ENCODE measurements at places on chromosomes 3 and 15. TPM values are rescaled to one million over a fixed set of nuclear protein-coding genes. Genes with fewer than 3 reads are reported as not detected.
A peak's percentile ranks its signal among the peaks of the same experiment; 100 is the strongest.

The PATL2 gene
- 55.2 TPM for total RNA-seq

The TGM4 gene
- not detected for total RNA-seq

The CPN2 gene
- not detected for total RNA-seq

DNA sequence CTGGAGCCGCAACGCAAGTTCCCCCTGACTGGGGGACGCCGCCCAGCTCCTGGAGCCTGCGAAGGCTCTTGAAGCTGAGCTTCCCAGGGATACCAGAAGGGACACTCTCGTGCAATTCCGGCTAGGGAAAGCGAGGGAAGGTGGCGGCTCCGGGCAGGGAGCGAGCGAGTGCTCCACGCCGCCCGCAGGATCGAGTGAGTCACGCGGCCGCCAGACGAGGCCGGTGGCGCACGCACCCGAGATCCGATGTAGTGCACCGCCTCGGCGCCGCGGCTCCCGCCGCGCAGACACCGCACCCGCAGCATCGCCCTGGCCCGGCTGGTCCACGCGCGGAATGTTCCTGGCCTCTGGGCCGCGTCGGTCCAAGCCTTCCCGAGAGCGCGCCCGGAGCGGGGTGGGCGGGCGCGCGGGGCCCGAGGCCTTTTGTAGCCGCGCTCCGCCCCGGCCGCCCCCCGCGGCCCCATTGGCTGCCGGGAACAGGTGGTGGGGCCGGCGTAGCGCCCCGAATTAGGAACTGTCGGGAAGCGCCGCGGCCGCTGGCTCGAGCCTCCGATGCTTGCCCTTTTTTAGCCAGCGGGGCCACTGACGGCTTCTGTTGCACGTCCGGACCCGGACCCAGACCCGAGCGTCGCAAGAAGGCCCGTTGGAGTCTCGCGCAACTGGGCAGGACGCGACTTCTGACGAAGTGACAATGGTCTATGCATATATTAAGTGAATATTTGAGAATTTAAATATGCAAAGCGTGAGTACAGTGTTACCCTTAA, at the start of gene GATM:
Gene GATM, minus strand, starts transcription at position 396 of the 764 bp plus-strand sequence. Its CDS starts 91 bp downstream, at position 305.
- H3K36me3 ChIP-seq: no peaks in the 10 kb centered on the region
- H3K4me3 ChIP-seq: peak within 1 kb of the TSS; percentile 76
- DNase-seq: peak; percentile 69
- H3K27me3 ChIP-seq: peaks cover 63% of the 10 kb centered on the region
- H3K27ac ChIP-seq: no peak within 1 kb of the TSS
- peaks cover 12% of the 10 kb centered on the region for H3K4me1 ChIP-seq

- no peak overlapping the region for H3K4me3 ChIP-seq
- no peaks in the 10 kb centered on the region for H3K36me3 ChIP-seq
- no peaks in the 10 kb centered on the region for H3K4me1 ChIP-seq
- no peaks in the 10 kb centered on the region for H3K27me3 ChIP-seq
- H3K27ac ChIP-seq: no peak overlapping the region
Measured at GRCh38 chr15:27796405-27797320, 302.5 kb downstream of the OCA2 start.

DNA sequence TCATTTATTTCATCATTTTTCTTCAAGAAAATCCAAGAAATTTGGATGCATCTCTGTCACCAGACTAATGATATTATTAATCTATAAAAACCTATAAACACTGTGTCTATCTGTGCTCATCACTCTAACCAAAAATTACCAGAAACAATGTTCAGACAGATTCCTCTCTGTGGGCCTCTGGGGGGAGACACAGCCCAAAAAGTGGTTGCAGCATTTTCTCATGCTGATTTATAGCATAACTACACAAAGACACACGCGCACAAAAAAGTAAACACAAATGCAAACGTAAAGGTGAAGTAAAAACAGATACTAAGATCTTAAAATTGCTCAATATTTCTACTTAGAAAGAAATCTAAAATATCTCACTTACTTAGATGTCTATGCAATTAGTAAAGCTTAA, 976.0 kb downstream of the GBE1 start:
- no peak overlapping the region for H3K27ac ChIP-seq
- no peak overlapping the region for H3K4me3 ChIP-seq
- H3K4me1 ChIP-seq: no peaks in the 10 kb centered on the region
- no peaks in the 10 kb centered on the region for H3K27me3 ChIP-seq

DNA sequence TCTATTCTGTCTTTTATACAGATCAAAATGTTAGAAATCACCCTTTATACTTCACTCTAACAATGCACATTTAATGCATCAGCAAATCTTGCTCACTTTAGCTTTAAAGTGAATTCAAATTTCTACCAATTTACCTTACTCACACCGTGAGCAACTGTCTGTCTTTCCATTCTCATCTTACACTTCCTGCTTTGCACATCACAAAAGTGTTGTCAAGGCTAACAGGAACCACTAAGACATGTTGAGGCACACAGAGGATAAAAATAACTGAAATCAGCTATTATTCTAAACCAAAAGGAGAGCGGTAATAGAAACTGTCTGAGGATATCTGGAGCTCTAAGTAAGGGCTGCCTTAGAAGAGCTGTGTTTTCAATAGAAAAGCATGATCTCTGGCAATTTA, 519.9 kb downstream of the ZBBX start:
- H3K27me3 ChIP-seq: no peaks in the 10 kb centered on the region
- no peak overlapping the region for H3K27ac ChIP-seq
- H3K36me3 ChIP-seq: no peaks in the 10 kb centered on the region
- H3K4me3 ChIP-seq: no peak overlapping the region

The SLC15A2 gene
- total RNA-seq: 1.8 TPM

GRCh38 chr3:195129644-195130492, 141.1 kb downstream of the XXYLT1 start:
- H3K4me3 ChIP-seq: no peak overlapping the region
- no peaks in the 10 kb centered on the region for H3K27me3 ChIP-seq
- DNase-seq: no peak
- peaks cover 2% of the 10 kb centered on the region for H3K36me3 ChIP-seq

The C15orf61 gene
- total RNA-seq: 7.6 TPM

DNA sequence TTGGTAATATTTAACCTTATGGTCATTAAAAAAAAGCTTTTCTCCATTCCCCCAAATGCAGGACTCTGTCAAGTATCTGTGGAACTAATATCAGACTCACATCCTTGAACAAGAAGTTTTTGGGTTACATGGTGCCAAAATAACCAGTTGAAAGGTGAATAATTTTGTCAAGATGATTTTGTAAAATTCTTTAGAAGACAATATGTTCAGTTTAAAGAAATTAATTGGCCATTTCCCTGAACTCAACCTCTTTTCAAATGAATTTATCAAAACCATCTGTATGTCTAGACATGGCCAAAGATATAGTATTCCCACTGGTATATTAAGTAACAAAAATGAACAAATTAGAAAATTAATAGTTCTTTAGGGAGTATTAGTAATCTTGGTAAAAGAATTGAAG, 280.5 kb downstream of the MBNL1 start:
- DNase-seq: no peak
- H3K4me3 ChIP-seq: no peak overlapping the region
- H3K4me1 ChIP-seq: no peaks in the 10 kb centered on the region
- H3K27me3 ChIP-seq: peaks cover 27% of the 10 kb centered on the region
- no peak overlapping the region for H3K27ac ChIP-seq

The PPP1R14D gene
- not detected for total RNA-seq

The TMIE gene
- total RNA-seq: 0.77 TPM

The GOLGA8S gene
- total RNA-seq: 1.2 TPM

The EOMES gene
- total RNA-seq: 35.5 TPM

DNA sequence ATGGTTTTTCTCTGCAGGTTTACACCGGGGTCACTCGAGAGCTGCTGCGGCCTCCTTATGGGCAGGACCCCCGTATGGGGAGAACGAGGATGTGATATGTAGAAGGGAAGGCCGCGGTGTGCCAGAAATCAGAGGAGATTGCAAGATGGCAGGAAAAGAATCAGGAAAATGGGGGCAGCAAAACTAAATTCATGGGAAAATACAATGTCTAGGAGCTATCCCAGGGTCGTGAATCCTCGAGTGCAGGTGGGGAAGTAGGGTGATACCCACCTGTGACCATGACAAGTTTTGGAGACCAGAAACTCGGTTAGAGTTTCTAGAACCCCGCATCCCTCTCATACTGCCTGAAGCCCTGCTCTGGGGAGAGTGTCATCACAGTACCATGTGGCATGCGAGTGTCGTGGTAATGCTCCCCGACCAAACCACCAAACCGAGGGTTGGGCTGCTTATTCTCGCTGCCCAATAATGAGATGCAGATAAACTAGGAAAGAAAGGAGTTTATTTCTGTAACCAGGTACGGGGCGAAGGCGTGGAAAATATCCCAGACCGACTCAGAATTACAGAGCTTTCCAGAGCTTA, 781 bp downstream of the TRNT1 start:
- peaks cover 25% of the 10 kb centered on the region for H3K4me1 ChIP-seq
- DNase-seq: peak; percentile 43
- H3K27ac ChIP-seq: peak overlapping the region; percentile 90
- H3K27me3 ChIP-seq: no peaks in the 10 kb centered on the region
- H3K4me3 ChIP-seq: peak overlapping the region; percentile 88

The C3orf22 gene
- not detected for total RNA-seq

GRCh38 chr15:88069561-88069960, 187.0 kb downstream of the NTRK3 start:
- H3K36me3 ChIP-seq: no peaks in the 10 kb centered on the region
- no peak overlapping the region for H3K27ac ChIP-seq
- no peak for DNase-seq
- no peaks in the 10 kb centered on the region for H3K4me1 ChIP-seq
- no peak overlapping the region for H3K4me3 ChIP-seq
- no peaks in the 10 kb centered on the region for H3K27me3 ChIP-seq

The TYRO3 gene
- 0.28 TPM for total RNA-seq

The PGBD4 gene
- 3.8 TPM for total RNA-seq

DNA sequence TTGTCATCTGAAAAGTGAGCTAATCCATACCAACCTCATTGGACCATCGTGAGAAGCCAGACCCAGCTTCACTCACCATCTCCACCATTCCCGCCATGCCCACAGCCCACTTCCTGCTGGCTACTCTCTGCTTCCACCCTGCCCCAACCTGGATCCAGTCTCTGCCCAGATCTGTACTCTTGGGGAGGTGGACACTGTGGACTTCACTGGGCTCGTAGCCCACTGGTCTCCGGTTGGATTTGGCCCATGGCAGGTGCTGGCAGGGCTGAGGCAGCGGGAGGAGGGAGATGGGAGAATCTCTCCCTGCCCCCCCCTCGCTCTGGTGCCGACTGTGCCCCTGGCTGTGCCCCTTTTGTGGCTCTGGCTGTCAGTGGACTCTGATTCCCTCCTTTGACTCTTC, 193.8 kb downstream of the ABHD5 start:
- DNase-seq: no peak
- H3K27ac ChIP-seq: no peak overlapping the region
- no peaks in the 10 kb centered on the region for H3K4me1 ChIP-seq
- no peak overlapping the region for H3K4me3 ChIP-seq
- peaks cover 7% of the 10 kb centered on the region for H3K27me3 ChIP-seq
- no peaks in the 10 kb centered on the region for H3K36me3 ChIP-seq

The CDC25A gene
- total RNA-seq: 14.7 TPM

DNA sequence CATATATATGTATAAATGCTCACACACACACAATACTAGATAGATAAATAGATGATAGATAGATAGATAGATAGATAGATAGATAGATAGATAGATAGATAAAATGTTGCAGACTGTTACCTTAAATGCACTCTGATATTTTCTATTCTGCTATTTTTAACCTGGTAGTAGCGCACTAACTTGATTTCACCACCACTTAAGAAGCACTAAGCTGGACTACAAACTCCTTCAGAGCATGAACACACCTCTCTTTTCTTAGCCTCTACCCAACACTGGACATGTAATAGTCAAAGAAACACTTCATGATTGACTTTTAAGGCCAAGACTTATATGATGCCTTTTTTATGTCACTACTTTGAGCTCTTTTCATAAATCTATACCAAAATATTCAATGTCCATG, 304.6 kb upstream of the UBE2E2 start:
- H3K4me1 ChIP-seq: no peaks in the 10 kb centered on the region
- H3K36me3 ChIP-seq: no peaks in the 10 kb centered on the region
- H3K4me3 ChIP-seq: no peak overlapping the region
- peaks cover 6% of the 10 kb centered on the region for H3K27me3 ChIP-seq
- no peak overlapping the region for H3K27ac ChIP-seq

- no peaks in the 10 kb centered on the region for H3K27me3 ChIP-seq
- H3K36me3 ChIP-seq: peaks cover 22% of the 10 kb centered on the region
Measured at GRCh38 chr3:196740481-196741248, 1.0 kb downstream of the PAK2 start.

The MINAR1 gene
- total RNA-seq: 0.57 TPM

GRCh38 chr3:128730471-128730870, 4.5 kb downstream of the RAB7A start:
- H3K36me3 ChIP-seq: peaks cover 22% of the 10 kb centered on the region
- H3K4me3 ChIP-seq: peak overlapping the region; percentile 25
- no peak for DNase-seq
- peak overlapping the region; percentile 21 for H3K27ac ChIP-seq
- no peaks in the 10 kb centered on the region for H3K27me3 ChIP-seq

GRCh38 chr3:127444761-127445160, 145.8 kb downstream of the TPRA1 start:
- H3K4me1 ChIP-seq: no peaks in the 10 kb centered on the region
- no peak overlapping the region for H3K27ac ChIP-seq
- H3K4me3 ChIP-seq: no peak overlapping the region
- peaks cover 4% of the 10 kb centered on the region for H3K27me3 ChIP-seq

GRCh38 chr15:40340038-40340739, 550 bp downstream of the CCDC9B start:
- H3K27me3 ChIP-seq: no peaks in the 10 kb centered on the region
- no peak overlapping the region for H3K4me3 ChIP-seq
- no peak for DNase-seq
- peaks cover 5% of the 10 kb centered on the region for H3K4me1 ChIP-seq
- H3K27ac ChIP-seq: no peak overlapping the region

DNA sequence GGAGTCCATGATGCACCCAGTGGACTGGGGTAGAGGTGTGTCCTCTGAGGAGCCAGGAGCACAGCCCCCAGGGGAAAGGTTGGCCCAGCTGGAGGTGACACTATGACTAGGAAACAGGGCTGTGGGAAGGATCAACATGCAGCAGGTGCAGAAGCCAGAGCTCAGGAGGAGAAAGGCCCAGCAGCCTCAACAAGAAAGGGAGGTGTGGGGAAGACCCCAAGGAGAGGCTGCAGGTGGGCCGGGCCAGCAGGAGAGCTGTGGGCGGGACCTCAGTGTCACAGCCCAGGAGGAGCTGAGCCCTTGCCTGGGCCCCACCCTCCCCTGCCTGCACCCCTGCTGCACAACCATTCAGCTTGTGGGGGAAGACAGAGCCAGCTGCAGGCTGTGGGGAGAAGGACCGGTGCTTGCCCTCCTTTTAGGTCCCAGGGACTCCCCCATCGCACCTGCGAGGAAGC, 18.4 kb upstream of the KLF13 start:
- peaks cover 26% of the 10 kb centered on the region for H3K4me1 ChIP-seq
- H3K4me3 ChIP-seq: no peak overlapping the region
- peaks cover 2% of the 10 kb centered on the region for H3K36me3 ChIP-seq
- no peak for DNase-seq
- peaks cover 19% of the 10 kb centered on the region for H3K27me3 ChIP-seq

The PLA1A gene
- not detected for total RNA-seq

- no peak for DNase-seq
- no peaks in the 10 kb centered on the region for H3K27me3 ChIP-seq
- peaks cover 66% of the 10 kb centered on the region for H3K36me3 ChIP-seq
- peaks cover 52% of the 10 kb centered on the region for H3K4me1 ChIP-seq
- no peak overlapping the region for H3K4me3 ChIP-seq
Measured at GRCh38 chr3:105824129-105824528, 44.7 kb downstream of the CBLB start.

The DGKG gene
- total RNA-seq: 0.19 TPM

DNA sequence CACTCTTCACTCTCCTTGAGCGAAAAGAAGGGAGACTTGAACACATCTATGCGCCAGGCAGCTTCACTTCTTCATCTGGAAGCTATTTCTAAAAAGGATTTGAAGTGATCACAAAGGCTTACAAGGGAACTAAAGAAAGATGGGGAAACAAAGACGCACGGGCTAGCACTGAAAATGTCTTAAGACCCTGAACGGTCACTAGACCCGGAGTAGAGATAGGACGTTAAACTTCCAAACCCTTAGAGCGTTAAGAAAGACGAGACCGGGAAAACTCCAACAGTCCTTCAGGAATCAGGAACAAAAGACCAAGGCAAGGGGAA, 47.5 kb upstream of the EPHB3 start:
- peaks cover 8% of the 10 kb centered on the region for H3K4me1 ChIP-seq
- DNase-seq: no peak
